ENCODE measurements at places on chromosomes 7 and 10.
A peak's percentile ranks its signal among the peaks of the same experiment; 100 is the strongest.

GRCh38 chr7:155896531-155897263 lies 84.4 kb upstream of the SHH start:
- DNase-seq: no peak

DNA sequence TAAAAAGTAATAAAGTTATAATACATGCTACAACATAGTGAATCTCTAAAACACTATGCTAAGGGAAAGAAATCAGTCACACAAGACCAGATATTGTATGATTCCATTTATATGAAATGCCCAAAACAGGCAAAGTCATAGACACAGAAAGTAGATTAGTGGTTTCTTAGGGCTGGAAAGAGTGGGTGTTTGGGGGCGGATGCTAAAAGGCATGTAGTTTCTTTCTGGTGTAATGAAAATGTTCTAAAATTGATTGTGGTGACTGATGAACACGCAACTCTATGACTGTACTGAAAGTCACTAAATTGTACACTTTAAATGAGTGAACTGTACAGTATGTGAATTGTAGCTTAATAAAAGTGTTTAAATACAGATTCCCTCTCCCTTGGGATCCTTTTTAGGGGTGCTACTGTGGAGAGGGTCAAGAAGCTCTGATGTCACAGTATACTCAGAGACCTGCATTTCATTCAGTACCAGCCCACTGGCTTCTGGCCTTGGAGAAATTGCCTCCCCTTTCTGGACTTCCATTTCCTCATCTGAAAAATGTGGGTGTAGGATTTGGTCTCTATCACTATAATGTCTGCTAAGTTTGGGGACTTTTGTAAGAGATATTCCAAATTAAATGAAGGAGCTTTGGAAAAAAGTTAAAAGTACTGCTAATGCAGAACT lies 46.4 kb downstream of the AOAH start:
- no peak for DNase-seq

GRCh38 chr7:28630350-28630749 lies 218.0 kb downstream of the CREB5 start:
- no peak for DNase-seq

DNA sequence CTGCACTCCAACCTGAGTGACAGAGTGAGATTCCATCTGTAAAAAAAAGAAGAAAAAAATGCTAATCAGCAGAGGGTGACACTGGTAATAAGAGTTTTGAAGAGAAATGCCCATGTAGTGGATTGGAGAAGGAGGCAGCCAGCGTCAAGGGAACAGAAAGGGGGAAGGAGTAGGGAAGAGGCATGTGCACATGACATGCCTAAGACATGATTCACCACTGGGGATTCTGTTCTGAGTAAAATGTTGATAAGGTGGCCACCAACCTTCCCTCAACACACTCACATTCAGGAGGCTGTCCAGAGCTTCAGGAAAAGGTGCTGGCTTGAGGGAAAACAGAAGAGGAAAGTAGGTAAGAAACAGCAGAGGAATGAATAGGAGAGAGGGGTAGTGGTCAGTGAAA lies 39.9 kb downstream of the AKR1D1 start:
- DNase-seq: no peak

DNA sequence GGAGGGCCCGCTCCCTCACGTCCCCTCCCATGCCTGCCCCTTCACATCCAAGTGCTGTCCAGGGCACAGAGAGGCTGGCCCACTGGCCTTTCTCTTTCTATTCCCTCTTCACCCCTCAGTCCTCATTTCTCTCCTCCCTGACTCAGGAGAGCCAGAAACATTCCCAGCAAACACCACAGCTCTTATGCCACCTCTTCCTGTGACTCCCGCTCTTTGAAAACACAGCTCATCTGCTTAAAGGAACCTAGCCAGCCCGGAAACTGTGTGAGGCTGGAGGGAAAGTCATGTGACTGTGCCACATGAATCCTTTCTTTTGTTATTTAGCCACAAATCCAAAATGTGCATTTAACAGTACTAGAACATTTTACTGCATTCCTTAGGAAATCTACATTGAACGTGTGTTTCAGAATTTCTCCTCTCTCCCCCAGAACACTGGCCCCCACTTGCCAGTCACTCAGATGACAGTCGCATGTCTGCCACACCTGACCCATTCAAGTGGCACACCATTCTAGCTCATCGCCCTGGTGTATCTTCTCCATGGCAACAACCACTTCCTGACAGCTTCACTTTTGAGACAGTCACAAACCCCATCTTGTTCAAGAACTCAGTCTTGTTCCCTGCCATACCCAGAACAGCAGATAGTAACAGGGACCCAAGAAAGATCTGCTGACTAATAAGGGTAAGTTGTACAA lies 42.8 kb downstream of the GRB10 start:
- DNase-seq: peak; percentile 33

- DNase-seq: no peak
These were observed 71.5 kb downstream of the EBF3 start for GRCh38 chr10:129892548-129893052.

DNA sequence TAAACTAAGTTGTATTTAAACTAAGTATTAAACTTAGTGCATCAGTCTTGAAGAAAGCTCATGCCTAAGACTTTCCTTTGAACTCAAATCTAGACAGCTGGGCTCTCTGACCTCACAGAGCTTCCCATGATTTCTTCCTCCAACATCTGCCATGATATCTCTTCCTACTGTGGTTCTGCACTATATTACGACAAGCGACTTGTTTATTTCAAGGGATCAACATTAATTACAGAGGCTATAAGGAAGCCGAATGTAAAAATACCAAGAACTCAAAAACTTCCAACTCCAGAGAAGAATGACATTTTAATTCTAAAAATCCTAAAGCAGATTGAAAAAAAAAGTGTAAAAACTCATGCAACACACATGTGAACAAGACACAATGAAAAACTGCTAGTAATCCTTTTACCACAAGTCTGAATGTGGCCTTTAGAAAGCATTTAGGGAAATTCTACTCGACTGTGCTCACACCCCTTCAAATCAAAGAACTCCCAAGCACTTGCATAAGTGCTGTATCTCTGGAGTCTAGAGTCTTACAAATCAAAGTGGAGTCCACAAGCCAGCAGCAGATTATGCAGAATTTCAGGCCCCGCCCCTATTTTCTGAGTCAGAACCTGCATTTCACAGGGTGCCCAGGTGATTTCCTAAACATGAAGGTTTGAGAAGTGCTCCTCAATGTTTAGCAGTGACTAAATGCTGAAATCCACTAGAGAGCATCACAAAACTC lies 22.7 kb upstream of the WASHC2A start:
- DNase-seq: no peak

DNA sequence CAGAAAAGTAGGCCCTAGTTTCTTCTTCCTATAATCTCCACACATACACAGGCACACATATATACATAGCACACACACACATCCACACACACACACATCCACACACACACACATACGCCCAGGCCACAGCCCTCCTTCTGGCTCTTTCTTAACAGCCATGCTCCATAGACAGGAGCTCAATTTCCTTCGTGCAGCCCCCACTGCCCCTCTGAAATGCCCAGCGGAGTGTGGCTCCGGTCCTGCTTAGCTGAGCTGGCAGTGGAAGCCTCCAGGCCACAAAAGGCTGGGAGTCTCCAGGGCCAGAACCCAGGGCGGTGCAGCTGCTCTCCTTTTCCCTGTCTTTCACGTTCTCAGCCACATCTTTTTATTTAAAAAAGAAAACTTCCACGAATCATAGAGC lies 282.9 kb upstream of the IGFBP3 start:
- no peak for DNase-seq

DNA sequence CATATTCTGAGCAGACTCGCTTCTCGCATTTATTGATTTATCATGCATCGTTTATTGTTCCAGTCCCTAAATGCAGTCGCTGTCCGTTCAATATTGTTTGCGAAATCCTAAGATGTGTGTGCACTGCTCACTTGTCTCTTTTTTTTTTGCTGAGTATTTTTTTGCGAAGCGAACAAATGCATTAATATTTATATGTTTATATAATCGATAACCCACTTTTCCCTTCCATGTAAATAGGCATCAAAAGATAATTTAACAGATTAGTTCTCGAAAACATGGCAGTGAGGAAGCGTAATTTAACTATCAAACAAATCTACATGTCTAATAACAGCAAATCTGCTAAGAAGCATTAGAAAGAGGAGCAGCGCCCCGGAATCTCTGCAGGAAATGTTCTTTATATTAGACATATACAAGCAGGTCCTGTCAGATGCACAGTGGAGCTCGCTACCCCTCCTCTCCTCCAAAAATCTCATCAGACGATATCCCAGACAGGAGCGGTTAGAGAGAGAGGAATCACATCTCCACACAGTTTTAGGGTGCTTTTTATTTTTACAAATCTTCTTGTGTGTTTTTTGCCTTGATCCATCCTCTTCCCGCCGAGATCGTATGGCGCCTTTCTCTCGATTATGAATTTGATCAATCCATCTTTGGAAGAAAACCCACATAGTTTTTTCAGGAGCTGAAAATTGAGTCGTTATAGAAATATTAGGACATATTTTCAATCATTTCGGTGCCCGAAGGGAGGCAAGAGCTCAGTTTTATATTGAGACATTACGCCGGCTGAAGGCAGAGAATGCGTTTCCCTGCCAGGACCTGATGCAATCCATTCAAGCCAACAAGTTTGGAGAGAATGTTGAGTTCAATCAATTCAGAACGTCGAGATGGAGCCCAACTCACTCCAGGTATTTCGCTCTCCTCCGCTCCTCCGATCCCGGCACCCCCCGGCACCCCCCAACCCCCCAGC lies at the start of gene ARID5B:
Gene ARID5B (plus strand): TSS at position 871 of the 964 bp plus-strand sequence. CDS start 11 bp downstream, at position 882.
- DNase-seq: no peak

GRCh38 chr7:105015390-105015965 lies 1.5 kb downstream of the KMT2E start:
- no peak for DNase-seq

- DNase-seq: no peak
These were observed 34.5 kb downstream of the MAD1L1 start for GRCh38 chr7:2198206-2198605.

- DNase-seq: no peak
These were observed 39.6 kb upstream of the IKZF1 start for GRCh38 chr7:50264908-50265307.

Measured in stimulated activated CD8-positive, alpha-beta memory T cell treated with anti-CD3 and anti-CD28 coated beads, Interleukin-7, amount 100 ng/mL, for 1 hour (primary cell).